AG10803 (cell line): ENCODE measurements at places on chromosomes 7 and 10.

DNA sequence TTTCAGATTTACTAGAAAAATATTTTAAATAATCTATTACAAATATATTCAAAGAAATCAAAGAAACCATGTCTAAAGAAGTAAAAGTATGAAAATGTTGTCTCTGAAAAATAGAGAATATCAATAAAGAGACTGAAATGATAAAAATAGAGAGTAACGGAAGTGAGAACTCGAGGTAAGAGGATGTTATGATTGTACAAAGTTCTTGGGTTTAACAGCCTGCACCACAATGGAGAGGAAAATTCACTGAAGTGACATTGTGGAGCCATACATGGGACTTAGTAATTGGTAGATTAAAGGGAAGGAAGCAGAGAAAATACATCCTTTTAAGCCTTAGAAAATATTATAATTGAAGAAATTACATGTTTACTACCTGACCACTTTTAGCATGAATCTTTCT lies 77.9 kb downstream of the THSD7A start:
- DNase-seq = no peak

GRCh38 chr10:20372748-20373147 lies 524.4 kb downstream of the NEBL start:
- no peak for DNase-seq

GRCh38 chr10:76119515-76119914 lies 688.1 kb downstream of the LRMDA start:
- DNase-seq = peak; percentile 96

DNA sequence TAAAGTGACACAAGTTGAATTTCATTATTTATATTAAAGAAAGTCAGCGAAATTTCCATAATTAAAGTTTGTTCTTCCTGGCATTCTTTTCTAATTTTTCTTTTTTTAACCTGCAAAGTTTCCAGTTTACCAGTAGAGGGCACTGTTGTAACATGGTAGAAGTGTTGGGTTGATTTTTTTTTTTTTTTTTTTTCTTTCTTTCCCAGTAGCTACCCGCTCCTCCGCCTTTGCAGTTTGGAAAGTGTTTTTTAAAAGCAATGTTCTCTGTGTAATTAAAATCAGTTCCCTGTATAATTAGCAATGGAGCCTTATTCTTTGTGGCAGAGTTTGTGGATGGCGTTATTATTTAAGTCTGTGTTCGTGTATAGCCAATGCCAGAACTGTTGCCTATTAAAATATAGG lies 53.7 kb downstream of the TAF3 start:
- no peak for DNase-seq

DNA sequence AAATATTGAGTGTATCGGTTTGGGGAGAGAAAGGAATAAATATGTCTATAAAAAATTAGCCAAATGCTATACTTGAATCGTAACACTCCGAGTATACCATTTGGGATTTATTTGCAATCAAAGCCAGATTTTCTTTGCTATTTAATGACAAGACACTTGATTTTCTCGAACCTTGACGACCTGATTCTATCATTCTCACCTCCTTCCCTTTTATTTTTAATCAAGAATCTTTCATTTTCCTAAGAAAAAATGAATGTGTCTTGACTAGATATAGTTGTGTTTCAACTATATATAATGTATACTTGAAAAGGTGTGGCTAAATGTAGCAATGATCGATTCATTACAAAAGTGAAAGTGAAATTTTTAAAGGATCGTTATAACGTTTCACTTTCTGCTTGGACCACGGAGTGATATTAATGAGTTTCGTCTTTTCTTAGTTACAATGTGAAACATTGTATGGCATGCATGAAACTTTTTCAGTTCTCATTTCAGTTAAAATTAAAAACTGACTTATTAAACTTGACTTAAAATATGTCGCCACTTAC lies 562 bp downstream of the NUB1 start:
- DNase-seq = no peak

- DNase-seq = peak; percentile 100
These were observed 54.7 kb upstream of the BICC1 start for GRCh38 chr10:58457761-58458616.

- DNase-seq = no peak
These were observed 309.2 kb downstream of the FGFR2 start for GRCh38 chr10:121288864-121289661.

DNA sequence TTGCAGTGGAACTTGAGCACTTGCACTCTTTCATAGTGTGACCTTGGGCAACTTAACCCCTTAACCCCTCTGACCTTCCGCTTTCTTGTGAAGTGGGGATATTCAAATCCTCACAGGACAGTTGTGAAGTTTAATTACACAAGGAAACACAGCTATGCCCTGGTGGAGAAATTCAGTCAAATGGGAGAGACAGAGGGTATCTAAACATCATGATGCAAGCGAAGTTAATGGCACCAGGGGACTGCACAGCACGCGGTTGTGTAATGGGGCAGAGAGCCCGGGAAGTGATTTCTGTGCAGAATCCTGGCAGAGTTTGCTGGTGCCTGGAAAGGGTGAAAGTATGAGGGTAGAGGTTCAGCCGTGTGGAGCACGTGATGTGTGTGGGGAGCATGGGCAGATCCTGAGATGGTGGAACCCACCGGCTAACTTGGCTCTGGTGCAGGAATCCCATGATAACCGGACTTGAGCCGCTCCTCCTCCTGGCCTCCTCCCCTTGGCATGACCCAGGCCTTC lies 51.7 kb downstream of the SNX10 start:
- no peak for DNase-seq

DNA sequence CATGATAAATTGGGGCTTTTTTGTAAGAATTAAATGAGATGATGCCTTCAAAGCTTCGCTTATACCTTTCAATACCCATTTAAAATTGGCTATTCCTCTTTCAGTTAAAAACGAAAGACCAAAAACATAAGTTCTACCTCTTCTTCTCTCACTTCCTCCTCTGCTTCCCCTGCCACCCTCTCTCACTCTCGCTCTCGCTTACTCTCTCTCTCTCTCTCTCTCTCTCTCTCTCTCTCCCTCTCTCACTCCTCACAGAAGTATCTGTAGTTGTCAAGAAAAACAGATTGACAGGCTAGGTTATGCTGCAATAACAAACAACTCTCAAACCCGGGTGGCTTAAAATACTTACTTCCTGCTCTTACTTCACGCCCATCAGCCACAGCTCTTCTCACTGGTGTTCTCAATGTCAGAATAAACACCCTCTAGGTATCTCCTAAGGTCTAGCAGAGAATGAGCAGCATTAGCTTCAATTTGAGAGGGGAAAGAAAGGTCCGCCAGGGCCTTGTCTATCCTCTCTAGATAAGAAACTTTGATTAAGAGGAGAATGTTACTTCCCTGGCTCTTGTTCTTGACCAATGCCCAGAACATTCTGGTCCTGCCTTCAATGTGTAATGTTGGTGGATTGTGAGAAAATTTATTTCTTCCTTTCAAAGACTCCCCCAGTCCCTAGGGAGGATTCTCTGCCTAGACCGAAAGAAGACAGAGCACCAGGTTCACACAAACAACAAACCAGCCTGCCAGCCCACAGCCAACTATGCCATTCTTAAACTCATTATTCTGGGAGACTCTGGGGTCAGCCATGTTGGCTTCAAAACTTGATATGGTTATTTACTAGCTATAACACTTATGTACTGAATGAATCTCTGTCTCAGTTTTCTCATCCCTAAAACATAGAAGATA lies 1028.7 kb downstream of the XPNPEP1 start:
- no peak for DNase-seq

- DNase-seq = no peak
These were observed at the start of gene PRSS2 for GRCh38 chr7:142770661-142771352. Gene PRSS2 (plus strand): TSS chr7:142770970. CDS start chr7:142770983, 13 bp downstream.

GRCh38 chr7:143289421-143289820 lies 1.3 kb downstream of the CASP2 start:
- peak; percentile 4 for DNase-seq
